ENCODE measurements at places on chromosomes 12 and 14.

DNA sequence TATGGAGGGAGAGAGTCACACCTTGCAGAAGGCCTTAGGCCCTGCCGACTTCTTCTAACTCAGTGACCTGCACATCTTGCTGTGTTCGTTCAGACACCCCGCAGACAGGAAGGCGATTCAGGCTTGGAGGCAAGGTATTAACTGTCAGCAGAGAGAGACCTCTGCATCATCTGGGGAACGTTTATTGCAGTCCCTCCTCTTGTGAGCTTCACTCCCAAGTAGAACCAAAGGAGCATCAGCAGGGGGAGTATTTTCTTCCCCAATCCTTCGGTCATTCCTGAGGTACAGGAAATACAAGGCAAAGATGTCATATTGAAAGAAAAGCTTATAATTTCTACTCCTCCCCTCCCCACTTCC is 217.9 kb downstream of the CRADD start:
- DNase-seq, result no peak

DNA sequence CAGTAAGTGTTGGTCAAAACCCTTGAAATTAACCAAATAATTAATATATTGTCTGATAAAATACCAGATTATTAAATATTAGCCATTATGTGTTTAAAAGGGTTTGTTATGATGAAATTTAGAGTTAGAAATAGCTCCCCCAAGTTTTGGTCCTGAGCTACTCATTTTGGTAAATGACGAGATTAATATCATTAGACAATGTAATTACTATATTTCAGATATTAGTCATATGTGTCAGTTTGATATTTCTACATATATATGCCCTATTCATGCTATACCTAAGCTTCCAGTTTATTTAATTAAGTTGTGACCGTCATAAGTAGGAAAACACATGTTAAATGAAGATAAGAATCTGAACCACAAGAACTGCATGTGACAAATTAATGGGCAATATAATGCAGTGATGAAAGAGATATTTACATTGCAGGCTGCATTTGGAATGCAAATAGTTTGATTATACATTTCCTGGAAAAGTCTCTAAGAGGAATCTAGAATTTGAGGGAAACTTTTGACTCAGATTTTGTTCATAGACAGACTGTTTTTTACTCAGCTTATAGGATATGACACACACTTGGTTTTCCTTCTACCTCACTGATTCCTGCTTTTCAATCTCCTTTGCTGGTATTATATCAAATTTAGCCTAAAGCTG is 70.5 kb downstream of the TBC1D30 start:
- DNase-seq, result no peak

DNA sequence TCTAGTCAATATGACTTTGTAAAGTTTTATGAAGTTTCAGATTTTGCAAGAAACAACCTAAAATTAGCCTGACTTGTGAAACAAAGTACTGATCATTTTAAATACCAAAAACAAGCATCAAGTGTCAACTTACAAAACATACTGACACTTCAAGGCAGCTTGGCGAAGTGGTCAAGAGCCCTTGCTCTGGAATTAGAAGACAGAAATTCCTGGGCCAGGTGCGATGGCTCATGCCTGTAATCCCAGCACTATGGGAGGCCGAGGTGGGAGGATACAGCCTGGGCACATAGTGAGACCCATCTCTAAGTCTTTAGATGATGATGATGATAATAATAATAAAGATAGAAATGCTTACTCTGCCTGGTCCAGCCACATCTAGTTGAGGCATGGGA is 45.4 kb upstream of the NR2C1 start:
- DNase-seq, result no peak

GRCh38 chr14:24706351-24706750 is 72.4 kb upstream of the GZMB start:
- no peak for DNase-seq

GRCh38 chr12:44317651-44318126 is 481.8 kb downstream of the TMEM117 start:
- no peak for DNase-seq

- DNase-seq, result no peak
These were observed 283.4 kb upstream of the TMTC1 start for GRCh38 chr12:30067146-30067545.

- DNase-seq, result no peak
These were observed 21.6 kb downstream of the DAD1 start for GRCh38 chr14:22567437-22567836.

GRCh38 chr14:106613256-106613655 is 1086.9 kb downstream of the TMEM121 start:
- DNase-seq, result no peak

DNA sequence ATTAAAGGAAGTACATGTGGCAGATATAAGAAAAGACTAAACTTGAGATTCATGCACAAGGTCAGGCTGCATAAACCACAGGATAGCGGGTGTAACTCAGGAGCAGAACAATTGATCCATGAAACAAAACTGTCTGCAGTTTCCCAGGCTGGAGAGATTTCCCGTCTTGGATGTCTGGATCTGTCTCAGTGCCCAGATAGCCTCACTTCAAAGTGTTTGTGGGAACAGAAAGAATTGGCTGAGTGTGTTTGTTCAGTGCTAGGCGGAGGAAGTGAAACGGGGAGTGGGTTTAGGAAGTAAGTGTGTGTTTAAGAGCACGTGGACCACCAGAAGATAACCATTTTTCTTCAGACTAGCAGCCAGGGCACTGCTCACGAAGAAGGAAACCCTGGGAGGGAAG is 1.4 kb upstream of the RNASE10 start:
- DNase-seq, result no peak

GRCh38 chr12:101781834-101782233 is 42.6 kb upstream of the SYCP3 start:
- DNase-seq, result no peak

DNA sequence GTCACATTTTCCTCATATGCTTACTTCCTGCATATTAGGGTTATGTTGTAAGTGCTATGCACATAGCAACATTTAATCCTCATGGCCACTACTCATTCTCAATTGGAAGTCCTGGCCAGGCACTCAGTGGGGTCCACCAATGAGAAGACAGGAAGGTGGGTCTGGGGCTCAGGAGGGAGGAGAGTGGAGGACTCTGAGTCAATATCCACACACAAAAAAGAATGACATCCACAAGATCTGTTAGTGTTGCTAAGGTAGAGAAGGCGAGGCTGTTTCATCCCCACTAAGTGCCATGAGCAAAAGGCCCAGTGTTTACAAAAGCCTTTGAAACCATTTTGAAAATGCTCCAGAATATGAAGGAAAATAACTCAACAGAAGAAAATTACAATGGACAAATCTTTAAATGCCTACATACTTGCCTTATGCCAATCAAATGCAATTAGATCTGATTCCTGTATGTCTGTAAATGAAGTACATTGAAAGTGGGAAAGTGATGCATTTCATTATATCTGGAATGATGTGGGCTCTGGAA is 53.9 kb downstream of the EID3 start:
- no peak for DNase-seq

- DNase-seq, result no peak
These were observed 109.8 kb downstream of the SMOC1 start for GRCh38 chr14:69988979-69989378.

DNA sequence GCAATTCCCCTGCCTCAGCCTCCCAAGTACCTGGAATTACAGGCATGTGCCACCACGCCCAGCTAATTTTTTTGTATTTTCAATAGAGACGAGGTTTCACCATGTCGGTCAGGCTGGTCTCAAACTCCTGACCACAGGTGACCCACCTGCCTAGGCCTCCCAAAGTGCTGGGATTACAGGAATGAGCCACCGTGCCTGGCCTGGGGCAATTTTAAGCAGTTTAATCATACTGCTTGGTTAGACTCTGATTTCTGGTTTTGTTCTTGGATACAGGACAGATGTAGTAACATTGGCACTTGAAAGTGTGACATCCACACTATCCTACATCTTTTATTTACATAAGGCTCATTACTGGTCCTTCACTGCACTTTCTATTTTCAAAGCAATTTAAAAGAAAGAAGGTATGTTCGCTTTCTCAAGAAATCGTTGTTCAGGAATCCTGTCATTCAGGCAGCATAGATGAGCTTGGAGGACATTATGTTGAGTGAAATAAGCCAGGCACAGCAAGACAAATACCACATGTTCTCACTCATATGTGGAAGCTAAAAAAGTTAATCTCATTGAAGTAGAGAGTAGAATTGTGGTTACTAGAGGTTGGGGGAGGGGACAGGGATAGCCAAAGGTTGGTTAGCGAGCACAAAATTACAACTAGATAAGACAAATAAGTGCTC is 4.0 kb upstream of the NUAK1 start:
- no peak for DNase-seq

GRCh38 chr12:64801381-64801780 is 23.1 kb upstream of the TBC1D30 start:
- DNase-seq, result no peak

GRCh38 chr12:116545144-116545543 is 14.0 kb upstream of the MAP1LC3B2 start:
- no peak for DNase-seq
